Fibroblast of skin of back (primary cell): ENCODE measurements at places on chromosomes 6 and 20.

DNA sequence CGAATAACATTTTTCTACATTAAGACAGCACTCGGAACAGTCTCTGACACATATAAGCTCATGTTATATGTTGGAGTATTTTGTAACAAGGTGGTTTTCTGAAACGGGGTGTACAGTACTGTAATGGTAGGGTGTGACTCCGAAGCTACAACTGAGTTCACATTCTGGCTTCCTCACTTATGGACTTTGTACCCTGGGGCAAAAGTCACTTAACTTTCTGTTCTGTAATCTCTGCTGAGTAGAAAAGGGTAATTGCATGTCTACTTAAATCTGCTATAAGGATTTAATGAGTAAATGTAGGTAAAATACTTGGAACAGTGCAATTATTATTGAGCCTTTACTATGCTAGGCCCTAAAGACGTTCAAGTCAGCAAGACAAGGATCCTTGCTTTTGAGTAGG lies 4.7 kb upstream of the LTV1 start:
- no peak for DNase-seq

- peak; percentile 69 for DNase-seq
These were observed 162.2 kb downstream of the KCNQ5 start for GRCh38 chr6:72784071-72784470.

DNA sequence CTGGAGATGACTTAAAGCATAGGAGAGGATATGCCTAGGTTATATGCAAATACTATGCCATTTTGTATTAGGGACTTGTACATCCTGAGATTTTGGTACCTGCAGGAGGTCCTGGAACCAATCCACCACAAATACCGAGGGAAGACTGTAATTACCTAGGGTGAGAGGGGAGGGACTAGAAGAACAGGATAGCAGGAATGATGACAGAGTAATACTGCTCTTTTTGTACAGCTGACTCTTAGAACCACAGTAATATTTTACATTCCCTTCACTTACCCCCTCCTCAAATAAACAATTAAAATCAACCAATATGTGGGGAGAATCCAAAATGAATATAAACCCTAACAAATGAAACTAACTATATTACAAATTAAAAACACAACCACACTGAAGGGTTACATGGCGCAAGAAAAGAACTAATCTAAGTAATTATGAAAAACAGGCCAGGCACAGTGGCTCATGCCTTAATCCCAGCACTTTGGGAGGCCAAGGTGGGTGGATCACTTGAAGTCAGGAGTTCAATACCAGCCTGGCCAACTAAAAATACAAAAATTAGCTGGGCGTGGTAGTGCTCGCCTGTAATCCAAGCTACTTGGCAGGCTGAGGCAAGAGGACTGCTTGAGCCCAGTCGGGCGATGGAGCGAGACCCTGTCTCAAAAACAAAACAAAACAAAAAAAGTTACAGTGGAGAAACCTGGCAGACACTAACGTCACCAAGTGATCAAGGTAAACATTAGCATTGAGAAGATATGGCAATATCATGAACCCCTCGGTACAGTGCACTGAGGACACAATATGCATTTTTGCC lies 37.1 kb downstream of the MAP1LC3A start:
- DNase-seq, result no peak

DNA sequence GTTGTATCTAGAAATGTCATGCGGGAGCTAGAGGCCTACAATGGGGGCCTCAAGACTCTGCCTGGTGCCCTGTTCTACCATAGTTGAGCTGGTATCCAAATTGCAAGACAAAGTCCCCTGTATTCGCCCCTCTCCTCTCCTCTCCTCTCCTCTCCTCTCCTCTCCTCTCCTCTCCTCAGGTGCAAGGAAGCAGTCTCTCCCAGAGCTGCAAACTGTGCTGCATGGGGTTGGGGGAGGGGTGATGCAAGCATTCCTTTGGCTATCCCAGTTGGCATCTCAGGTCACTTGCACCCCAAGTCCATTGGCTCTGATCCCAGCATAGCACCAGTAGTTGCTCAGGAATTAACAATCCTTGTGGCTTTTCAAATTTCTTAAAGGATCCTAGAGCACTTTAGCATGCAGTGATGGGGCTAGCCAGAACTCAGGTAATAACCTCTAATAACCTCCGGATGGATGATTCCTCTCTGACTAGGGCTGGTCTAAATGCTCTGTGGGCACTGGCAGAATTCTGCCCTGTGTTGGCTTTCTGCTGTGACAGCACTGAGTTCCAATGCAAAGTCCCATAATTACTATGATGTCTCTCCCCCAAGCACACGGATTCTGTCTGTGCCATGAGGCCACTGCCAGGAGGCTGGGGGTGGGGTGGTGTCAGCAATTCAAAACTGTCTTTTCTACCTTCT lies 35.3 kb downstream of the TAF11 start:
- DNase-seq, result no peak

- DNase-seq, result peak; percentile 41
These were observed 76.3 kb downstream of the FARS2 start for GRCh38 chr6:5337573-5337972.

DNA sequence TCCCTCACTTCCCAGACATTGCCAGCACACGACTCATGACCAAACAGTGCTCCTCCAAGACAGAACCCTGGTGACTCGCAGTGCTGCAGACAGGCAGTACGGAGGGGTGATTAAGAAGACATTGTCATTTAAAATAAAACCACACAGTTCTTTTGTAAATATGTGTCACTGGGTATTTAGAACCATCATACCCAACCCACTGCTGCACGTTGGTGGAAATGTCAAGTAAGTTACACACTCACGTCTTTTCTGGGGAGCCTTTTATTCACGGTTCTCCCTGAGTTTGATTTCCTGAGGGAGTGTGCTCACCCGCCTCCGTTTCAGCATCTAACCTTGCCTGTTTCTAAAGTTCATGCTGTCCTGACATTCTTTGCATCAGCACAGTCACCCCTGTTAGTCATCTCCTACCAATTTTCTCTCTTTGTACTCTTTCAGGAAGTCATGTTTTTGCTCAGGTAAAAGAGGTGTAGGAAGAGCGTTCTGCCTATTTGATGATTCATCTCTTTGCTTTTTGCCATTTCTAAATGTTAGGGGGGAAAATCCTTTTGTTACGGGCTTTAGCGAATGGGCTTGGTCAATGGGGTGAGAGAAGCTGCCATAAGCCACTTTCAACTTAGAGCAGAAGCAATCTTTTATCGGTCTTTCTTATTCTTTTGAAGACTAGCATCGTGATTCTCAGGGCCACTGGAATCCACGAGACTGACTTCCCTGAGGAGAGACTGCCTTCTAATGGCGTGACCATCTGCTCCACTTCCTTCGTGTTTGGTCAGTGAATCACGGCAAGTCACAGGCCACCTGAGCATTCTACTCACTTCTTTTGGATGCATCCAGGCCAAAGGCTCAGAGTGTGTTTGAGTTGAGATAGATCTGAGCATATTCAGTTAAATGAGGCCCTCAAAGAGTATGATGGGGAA lies 512.8 kb upstream of the JARID2 start:
- DNase-seq, result peak; percentile 86

DNA sequence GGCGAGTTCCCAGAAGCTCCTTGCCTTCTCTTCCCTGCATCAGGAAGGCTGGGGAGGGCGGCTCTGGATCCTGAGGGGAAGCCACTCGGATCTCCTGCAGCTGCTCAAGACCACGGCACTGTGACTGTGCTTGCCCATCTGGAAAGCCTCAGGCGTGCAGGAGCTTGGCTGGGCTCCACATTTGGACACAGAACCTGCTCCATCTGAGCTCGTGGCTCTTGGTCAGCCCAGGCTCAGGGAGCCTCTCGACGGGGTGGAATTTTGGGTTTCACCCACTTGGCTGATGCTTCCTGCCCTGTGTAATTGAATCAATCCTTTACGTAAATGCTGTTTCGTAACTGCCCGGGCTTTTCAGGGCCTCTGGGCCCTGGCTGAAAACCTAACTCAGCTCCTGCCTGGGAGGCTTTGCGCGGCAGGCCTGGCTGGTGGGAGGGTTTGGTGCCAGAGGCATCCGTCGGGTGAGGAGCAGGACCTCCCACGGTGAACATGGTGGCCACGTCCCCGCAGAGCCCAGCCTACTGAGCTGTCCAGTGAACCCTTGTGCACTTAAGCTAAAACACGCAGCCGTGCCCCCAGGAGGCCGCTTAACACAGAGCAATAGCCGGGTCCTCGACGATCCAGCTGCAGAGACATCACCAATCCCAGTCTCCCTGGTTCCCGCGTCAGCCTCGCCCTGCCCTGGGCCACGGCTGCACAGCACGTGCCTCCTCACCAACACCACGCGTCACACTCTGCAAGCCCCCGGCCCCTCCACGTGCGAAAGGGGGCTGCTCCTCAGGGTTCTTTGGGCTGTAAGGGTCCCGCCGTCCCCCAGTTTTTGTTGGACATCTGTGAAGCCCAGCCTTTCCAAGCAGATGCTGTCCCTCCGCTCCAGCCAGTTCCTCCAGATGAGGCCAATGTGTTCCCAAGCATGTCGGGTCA lies 241.0 kb downstream of the DLL1 start:
- no peak for DNase-seq

DNA sequence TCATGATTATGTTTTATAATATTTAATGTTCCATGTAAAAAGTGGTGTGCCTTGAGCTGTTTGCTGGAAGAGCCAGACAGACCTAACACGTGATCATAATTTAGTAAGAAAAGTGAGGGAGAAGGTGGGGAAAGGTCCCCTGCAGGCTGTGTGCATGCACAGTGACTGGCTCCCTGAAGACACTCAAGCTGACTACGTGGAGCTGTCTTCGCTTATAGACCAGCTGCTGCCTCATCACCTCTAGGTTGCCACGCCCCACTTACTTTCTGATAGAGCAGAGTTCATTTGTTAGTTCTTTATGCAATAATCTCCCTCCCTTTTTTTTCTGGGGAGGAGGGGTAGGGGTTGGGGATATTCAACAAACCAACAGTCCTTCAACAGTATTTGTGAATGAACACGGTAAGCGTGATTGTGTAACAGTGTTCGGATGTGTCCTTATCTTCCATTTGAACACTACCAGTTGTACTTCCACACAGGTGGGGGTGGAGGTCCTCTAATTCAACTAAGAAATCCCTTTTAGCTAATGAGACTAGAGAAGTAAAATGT lies 157.3 kb downstream of the BACH2 start:
- DNase-seq, result no peak

DNA sequence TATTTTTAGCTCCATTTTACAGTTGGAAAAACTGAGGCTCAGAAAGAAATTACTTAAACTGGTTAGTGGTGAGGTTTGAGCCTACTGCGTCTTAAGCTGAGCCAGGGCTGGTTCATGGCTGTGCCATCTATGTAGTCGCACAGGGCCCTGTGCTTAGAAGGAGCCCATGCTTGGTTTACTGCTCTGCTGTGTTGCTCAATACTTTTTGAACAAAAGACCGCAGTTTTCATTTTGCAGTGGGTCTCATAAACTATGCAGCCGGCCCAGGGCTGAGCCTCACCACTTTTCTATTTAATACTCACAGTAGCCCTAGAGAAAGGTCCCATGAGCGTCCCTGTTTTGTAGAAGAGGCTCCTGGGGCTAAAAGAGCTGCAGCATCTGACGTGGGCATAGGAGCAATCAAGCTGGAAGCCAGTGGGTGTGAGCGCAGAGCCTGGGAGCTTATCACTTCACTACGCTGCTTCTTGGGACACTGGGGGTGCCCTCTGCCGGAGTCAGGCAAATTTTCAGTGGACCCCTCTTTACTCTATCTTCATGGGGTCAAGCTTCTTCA lies 501 bp downstream of the SIRPB2 start:
- no peak for DNase-seq

- peak; percentile 99 for DNase-seq
These were observed 73.9 kb downstream of the OR2B2 start for GRCh38 chr6:27838058-27838944.

GRCh38 chr20:14826543-14827313 lies 489.3 kb upstream of the FLRT3 start:
- no peak for DNase-seq

GRCh38 chr20:42496595-42496994 lies 693.1 kb downstream of the PTPRT start:
- DNase-seq, result no peak

- peak; percentile 29 for DNase-seq
These were observed 86.7 kb downstream of the GMDS start for GRCh38 chr6:2158596-2159271.

- DNase-seq, result no peak
These were observed 15.1 kb upstream of the CCR6 start for GRCh38 chr6:167107787-167108186.

DNA sequence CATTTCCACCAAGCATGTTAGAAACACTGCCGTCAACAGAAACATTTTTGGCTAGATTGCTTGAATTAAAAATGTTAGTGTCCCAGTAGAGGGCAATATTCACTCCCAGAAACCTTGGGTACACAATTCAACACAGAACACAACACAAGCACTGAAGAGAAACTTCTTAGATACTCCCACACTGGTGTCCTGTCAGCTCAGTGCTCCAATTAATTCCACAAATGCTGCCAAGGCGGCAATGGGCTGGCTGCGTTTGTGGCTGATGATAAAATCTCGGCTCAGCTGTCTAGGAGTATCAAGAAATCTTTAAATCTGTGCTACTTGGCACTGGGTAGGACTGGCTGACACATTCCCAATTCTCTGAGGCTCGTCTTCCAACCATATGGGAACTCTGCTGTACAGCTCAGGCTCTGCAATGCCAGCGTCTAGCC lies 39.3 kb downstream of the BEND3 start:
- no peak for DNase-seq

- DNase-seq, result no peak
These were observed 44.2 kb downstream of the FNDC1 start for GRCh38 chr6:159213405-159213804.

GRCh38 chr6:43798688-43799444 lies 28.9 kb downstream of the VEGFA start:
- peak; percentile 59 for DNase-seq

DNA sequence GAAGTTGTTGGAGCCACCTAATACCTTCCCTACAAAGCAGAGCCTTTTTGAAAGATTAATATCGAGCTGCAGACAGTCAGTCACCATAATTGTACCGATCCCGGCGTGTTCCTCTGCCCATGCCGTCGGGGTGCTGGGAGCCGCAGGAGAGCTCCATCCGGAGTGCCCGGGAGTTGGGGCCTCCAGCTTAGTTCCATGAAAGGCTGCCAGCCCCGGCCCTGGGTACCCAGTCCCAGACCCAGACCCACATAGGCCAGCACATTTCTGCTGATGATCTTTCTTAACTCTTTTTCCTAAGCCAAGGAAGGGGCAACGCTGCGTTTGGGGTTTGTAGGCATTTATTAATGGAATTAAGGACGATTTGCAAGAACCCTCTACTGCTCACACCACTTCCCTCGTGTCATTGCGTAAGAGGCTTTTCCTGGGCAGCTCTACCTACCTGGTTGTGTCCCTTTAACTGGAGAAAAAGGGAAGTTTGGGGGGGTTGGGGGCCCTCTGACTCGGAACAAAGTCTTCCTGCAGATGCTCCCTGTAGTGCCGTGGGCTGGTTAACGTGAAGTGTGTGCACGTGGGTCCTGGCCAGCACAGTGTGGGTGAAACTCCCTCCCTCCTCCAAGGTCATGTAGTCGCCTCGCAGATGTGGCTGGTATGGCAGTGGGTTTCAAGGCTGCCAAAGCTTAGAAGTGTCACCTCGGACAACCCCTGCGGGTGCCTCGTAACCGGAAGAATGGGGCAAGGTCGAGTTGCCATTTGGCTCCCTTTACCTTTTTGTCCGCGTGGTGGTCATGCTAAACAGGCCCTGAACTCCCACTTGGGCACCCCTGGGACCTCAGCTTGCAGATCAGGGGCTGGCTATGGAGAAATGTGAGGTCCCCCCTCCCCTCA lies 54.3 kb upstream of the APCDD1L start:
- no peak for DNase-seq

- no peak for DNase-seq
These were observed 7.5 kb downstream of the VGLL2 start for GRCh38 chr6:117272891-117273290.
